ENCODE measurements at places on chromosomes 6 and 20.
A peak's percentile ranks its signal among the peaks of the same experiment; 100 is the strongest.

- DNase-seq, result peak; percentile 79
Measured at GRCh38 chr6:14732844-14733757, 512.8 kb upstream of the JARID2 start.

- no peak for DNase-seq
Measured at GRCh38 chr20:21609221-21609620, 95.4 kb upstream of the NKX2-2 start.

DNA sequence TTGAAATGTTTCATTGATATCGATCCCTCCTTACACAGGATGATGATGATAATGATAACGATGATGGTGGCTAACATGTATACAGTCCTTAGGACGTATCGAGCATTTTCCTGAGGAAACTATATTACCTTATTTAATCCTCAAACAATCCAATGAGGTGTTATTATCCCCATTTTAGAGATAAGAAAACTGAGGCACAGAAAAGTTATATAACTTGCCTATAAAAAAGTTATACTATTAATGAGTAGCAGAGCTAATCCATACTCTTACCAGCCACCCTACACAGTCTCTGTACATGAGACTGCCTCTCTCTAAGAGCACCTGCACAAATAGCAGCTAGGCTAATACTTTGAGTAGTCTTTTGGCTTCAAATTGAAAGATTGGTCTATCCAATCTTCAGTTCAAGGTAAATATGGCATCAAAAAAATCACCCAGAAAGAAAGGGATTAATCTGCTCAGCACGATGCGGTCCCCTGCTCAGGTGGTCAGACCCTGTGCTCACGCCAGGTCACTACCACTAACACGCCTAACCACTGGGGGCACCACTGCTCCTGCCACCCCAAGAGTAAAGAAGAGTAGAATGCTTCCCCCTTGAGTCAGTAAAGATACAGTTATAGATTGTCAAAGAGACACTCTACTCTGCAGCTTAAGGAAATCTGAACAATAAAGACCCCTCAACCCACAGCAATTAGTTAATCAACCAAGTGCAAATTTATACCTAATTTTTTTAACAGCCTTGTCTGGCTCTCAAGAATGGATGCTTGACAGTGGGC, 15.0 kb downstream of the GABBR1 start:
- DNase-seq, result no peak

- DNase-seq, result no peak
Measured at GRCh38 chr6:125656287-125656870, 93.1 kb upstream of the HEY2 start.

GRCh38 chr6:138526822-138527235, 27.5 kb upstream of the NHSL1 start:
- no peak for DNase-seq

GRCh38 chr6:166306378-166307081, 1.7 kb downstream of the PRR18 start:
- DNase-seq, result no peak

- no peak for DNase-seq
Measured at GRCh38 chr20:20685635-20686034, 26.8 kb downstream of the RALGAPA2 start.

- DNase-seq, result peak; percentile 49
Measured at GRCh38 chr6:3456898-3457709, at the start of gene SLC22A23. TSS of gene SLC22A23 (minus strand) at chr6:3457050. CDS start at chr6:3456559, 491 bp downstream.

GRCh38 chr6:155201461-155202226, 62.2 kb upstream of the CLDN20 start:
- no peak for DNase-seq

DNA sequence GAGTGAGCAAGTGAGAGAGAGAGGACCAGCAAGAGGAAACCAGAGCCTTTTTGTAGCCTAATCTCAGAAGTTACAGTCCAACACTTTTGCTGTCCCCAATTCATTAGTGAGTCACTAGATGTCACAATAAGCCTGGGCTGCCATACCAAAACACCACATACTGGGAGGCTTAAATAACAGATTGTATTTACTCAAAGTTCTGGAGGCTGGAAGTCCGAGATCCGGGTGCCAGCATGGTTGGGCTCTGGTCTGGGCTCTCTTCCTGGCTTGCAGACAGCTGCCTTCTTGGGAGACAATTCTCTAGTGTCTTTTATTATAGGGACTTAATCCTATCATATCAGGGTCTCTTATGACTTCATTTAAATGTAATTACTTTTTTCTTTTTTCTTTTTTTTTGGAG, 50.7 kb upstream of the FERMT1 start:
- no peak for DNase-seq

DNA sequence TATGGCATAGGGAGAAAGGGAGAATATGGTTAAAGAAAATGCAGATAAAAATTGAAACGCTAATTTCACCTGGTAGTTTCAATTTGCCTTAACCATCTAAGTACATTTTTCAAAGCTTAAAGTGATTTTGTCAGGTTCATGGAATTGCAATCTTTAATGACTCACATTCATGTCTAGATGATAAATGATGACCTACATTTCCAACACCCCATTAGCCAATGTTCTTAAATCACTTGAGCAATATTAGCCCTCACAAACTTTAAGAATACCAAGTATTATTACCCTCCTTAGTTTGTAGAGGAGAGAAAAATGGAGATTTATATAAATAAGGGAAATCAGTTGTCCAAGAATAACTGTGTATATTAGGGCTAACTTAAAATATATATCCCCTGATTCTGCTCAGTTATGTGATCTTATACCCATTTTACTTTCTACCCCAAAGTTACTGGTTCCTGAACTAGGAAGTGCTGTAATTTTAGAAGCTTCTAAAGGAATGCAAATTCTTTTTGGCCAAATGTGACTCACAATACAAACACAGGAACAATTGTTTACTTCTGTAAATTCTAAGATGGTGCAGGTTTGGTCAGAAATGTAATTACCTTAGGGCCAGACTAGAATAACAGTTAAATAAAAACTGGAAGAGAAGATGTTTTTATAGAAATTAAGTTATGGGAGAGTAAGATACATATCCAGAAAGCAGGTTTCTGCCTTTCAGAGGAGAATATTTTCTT, 34.5 kb downstream of the TPBG start:
- DNase-seq, result no peak

GRCh38 chr6:39231521-39232243, 2.4 kb upstream of the KCNK5 start:
- no peak for DNase-seq

GRCh38 chr6:39197521-39197920, 31.8 kb downstream of the KCNK5 start:
- no peak for DNase-seq

DNA sequence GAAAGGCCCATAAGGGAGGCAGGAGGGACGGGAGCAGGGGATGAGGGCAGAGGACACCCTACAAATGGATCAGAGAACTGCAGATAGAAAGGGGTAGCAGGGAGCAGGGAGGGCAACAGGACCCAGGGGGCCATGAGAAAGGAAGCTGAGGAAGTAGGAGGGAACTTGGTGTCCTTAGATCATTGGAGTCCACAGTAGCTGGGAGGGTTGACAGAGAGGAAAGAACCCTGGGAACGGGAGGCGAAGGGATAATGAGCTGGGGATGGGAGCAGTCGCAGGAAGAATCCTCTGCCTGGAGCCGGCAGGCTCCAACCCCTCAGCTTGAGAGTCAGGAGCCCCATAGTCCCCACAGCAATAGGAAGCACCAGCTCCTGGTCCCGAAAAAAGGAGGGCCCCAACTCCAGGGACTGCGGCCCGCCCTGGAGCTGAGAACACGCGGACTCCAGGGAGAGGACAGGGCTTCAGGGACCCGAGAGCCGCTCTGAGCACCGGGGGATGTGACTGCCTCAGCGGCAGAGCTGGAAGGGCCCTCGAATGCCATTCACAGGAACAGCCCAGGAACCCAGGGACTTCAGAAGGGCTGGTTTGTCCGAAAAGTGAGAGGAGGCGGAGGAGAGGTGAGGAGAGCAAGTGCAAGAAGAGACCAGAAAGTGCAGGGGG, 32.7 kb downstream of the HLA-A start:
- no peak for DNase-seq

GRCh38 chr6:161498359-161498758, 224.5 kb upstream of the AGPAT4 start:
- no peak for DNase-seq

GRCh38 chr6:9140172-9140571, 704.8 kb upstream of the SLC35B3 start:
- no peak for DNase-seq

DNA sequence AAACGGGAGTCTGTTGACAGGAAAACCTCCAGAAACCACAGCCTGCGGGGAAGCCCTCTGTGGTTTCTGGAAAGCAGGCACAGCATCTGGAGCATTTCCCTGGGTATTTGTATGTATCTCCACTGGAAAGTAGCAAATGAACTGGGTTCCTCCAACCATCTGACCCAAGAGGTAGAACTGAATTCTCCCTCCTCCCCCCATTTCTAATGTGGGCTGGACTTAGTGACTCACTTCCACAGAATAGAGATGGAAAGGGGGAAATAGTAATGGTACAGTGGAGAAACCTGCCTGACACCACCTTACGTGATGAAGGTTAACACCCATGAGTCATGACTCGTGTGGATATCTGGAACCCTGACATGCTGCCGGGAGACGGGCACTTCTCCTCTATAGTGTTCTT, 51.9 kb upstream of the XRN2 start:
- DNase-seq, result no peak

DNA sequence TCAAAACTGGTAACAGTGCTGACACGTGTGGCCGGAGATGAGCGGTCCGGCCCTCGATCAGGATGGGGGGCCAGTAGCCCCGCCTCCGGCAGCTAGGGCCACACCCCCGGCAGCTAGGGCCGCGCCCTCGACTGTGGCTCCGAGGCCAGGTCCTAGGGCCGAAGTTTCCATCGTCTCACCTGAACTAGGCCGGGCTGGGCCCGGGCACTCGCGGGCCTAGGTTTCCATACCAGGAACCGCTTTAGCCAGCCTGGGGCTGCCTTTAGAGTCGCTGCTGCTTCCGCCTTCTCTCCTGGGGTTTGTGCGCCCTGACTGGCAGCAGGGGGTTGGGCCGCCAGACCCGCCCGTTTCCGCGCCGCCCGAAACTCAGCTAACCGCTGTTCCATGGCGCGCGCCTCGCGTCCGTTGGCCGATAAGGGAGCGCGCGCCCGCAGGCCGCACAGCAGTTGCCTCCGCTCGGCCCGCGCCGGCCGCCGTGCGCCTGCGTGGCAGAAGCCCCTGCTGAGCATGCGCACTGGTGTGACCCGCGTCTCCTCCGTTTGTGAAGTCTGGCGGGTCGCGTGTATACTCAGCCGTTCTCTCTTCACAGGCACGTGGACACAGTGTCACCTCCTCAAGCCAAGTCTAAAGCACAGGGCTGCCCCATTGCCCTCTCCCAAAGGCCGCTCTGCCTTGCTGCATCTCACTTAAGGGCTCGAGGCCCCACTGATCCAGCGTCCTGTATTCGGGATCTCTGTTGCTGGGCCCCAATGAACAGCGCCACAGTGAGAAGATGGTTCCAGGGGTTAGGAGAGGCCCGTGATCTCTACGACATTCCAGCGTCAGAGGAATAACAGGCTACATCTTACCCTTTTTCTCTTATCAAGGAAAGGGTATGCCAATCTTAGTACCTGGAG, at the start of gene SAYSD1:
TSS of gene SAYSD1 (minus strand) at position 483 of the 896 bp plus-strand sequence. CDS start at position 386, 97 bp downstream.
- peak; percentile 87 for DNase-seq

DNA sequence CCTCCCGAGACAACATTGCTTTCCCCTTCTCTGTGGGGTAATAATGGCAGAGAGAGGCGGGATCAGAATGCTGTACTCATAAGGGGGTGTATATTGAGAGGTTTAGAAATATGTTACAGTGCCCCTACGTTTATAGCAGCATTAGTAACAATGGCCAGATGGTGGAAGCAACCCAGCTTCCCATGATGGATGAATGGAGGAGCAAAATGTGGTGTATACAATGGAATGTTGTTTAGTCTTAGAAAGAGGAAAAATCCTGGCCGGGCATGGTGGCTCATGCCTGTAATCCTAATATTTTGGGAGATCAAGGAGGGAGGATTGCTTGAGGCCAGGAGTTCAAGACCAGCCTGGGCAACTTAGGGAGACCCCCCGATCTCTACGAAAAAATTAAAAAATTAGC, 12.9 kb downstream of the BANF2 start:
- DNase-seq, result no peak

DNA sequence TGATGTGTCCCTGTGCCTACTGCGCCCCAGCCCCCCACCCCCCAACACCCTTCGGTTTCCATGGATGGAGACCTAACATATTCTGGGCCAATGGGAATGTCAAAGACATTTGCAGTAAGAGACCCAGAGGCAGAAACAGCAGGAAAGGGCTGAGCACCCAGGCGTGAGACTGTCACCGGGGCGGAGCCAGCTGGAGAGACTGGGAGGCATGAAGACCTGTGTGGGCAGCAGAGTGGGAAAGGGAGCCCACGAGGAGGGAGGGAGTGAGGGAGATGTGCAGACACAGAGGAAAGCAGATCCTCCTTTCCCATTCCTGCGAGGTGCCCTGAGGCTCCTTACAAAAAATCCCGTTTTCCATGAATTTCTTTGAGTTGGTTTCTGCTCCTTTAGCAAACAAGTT, 150.2 kb downstream of the FOXC1 start:
- DNase-seq, result no peak

GRCh38 chr6:34723203-34723602, 26.6 kb upstream of the ILRUN start:
- DNase-seq, result no peak

GRCh38 chr20:6651016-6651415, 116.5 kb upstream of the BMP2 start:
- DNase-seq, result no peak

GRCh38 chr20:8671370-8671961, 397.4 kb upstream of the PLCB4 start:
- DNase-seq, result no peak

DNA sequence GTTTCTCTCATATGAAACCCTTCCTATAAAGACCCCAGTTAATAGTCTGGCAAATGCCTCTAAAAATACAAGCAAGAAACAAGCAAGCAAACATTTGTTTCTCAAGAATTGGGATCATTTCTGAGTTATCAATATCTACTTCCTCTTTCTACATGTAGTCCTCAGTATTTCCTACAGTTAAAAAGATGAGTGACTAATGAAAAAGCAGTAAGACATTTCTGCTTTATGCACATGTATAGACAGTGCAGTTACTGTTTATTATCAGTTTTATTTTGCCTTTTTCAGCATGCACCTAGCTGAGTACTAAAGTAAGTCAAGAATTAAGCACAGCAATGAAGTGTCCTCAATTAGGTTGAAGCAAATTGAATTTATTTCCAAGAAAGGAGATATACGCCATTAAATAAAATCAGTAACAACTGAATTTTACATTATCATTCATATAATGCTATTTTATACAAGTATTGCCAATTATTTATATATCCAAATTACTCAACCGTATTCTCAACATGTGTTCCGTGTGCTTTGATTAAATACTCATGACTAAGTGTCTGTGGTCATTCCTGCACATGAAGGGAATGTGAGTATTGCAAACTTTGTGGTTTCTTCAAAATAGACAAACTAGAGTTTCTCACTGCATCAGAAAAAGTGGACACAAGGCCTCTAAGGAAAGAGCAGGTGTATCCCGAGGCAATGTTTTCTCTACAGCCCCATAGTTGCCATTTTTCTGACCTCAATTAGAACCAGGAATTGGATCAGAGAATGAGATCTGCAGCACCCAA, 159.3 kb upstream of the MARCKS start:
- no peak for DNase-seq

All from activated CD4-positive, alpha-beta T cell treated with anti-CD3 and anti-CD28 coated beads, Interleukin-2, amount 50 U/mL, for 24 hours (primary cell).